Esophagus squamous epithelium (tissue), 5 donors: ENCODE measurements at places on chromosomes 3 and 15.

DNA sequence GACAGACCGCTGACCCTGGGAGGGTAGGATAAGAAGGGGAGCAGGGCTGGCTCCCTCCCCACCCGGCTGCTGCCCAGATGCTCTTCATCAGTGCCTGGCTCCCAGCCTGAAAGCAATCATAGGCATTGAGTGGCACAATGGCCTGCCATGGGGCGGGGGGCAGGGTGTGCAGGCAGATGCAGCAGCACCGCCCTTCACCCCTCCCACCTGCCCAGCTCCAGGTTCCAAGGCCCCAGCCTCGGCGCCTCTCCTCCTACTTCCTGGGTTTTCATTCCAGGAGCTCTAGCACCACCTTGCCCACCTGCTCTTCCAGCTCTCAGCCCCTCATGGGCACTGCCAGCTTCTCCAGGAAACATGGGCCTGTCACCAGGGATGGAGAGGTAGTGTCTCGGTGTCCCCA, 101.7 kb downstream of the MEGF11 start:
- no peak for DNase-seq

GRCh38 chr3:195467641-195468390, 25.0 kb upstream of the ACAP2 start:
- no peak for DNase-seq

GRCh38 chr3:48614044-48614443, 4.6 kb upstream of the UQCRC1 start:
- DNase-seq = no peak

DNA sequence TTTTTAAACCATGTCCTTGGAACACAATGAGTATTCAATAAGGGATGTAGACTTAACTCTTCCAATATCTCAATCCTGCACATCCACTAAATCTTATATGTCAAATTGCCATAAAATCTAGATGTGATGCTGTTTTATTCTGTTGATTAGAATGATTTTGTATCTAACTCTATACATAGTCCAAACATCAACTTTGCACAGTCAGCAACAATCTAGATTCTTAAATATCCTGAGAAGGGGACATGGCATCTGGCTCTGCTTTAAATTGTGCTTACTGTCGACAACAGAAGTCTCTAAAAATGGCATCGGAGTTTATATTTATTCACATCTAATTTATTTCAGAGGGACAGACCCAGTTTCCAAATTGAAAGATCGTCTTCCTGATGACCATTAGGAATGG, 276.2 kb downstream of the GAP43 start:
- DNase-seq = no peak

- DNase-seq = no peak
These were observed 6.0 kb downstream of the ADCY5 start for GRCh38 chr3:123442908-123443307.
